Right cardiac atrium (tissue), 5 donors: ENCODE measurements at places on chromosomes 2 and 18. TPM values are rescaled to one million over a fixed set of nuclear protein-coding genes. Genes with fewer than 3 reads are reported as not detected.

CXCR1 gene
- 0.82 TPM for total RNA-seq

TTC21B gene
- total RNA-seq: 10.8 TPM

SPDYA gene
- total RNA-seq: 0.56 TPM

TCF23 gene
- 0.15 TPM for total RNA-seq

SNTG2 gene
- 2.0 TPM for total RNA-seq

ERMN gene
- 0.19 TPM for total RNA-seq

CABLES1 gene
- 4.9 TPM for total RNA-seq

BIN1 gene
- total RNA-seq: 10.9 TPM

RRM2 gene
- 0.37 TPM for total RNA-seq
